ENCODE measurements at places on chromosomes 13 and 19.
A peak's percentile ranks its signal among the peaks of the same experiment; 100 is the strongest.

DNA sequence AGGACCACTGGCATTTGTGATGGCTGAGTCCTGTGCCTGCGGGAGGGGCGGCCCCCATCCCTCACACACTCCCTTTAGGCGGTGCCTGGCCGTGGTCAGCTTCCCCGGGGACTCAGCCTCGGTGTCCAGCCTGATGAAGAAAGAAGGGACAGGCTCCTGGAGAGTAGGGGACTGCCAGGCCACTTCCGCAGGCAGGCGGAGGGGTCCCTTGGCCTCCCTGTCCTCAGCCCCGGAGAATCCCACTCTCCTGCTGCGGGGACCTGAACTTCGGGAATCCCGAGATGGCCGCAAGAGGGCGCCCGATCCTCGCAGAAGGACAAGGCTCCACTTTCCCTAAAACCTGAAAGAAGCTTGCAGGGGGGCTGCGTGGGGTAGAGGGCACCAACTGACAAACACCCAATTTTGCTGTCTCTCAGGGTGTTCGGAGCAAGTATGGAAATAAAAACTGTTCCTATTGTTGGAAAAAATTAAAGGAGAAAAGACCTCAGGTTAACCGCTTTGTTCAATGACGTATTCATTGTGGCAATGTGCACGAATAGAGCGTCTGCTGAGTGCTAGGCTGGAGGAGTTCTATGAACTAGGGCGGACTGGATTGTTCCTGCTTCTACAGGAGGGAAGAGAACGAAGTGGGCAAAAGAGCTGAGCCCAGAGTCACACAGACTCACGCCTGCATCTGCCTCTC is 297.3 kb downstream of the ZNF536 start:
- peak; percentile 74 for DNase-seq

DNA sequence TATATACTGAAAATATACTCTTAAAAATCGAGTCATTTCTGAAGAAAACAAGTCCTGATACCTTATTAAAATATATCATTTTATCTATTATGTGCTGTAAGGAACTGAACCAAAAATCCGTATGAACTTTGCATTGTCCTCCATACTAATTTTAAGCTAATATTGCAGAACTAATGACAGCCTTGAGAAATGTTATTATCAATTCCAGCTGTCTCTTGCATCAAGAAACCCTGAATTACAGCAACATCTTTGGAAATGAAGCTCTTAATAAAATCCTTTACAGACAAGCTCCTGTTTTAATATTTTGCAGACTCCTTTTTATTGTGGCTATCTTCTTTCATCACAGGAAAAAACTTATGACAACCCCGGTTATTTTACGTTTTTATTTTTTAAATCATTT is 1335.3 kb downstream of the EFNB2 start:
- no peak for DNase-seq

DNA sequence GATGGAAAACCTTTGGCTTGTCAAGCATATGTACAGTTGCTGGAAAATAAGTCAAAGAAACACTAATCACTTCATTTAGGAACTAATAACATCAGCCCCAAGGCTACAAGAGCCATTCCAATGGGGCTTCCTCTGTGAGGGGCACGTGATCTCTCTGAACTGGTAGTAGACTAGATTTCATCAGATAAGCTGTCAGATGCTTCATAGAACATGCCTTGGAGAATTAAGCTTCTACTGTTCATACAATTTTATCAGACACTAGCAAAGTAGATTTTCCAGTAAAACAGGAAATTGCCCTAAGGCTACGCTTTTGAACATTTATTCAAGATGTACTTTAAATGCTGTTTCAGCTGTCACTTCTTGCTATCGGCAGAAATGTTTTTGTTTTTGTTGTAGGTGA is 107.8 kb downstream of the EDNRB start:
- no peak for DNase-seq

GRCh38 chr13:46352805-46353204 is 34.2 kb downstream of the RUBCNL start:
- no peak for DNase-seq

- DNase-seq = no peak
Observed at GRCh38 chr19:18292462-18292809, 11.0 kb upstream of the JUND start.

DNA sequence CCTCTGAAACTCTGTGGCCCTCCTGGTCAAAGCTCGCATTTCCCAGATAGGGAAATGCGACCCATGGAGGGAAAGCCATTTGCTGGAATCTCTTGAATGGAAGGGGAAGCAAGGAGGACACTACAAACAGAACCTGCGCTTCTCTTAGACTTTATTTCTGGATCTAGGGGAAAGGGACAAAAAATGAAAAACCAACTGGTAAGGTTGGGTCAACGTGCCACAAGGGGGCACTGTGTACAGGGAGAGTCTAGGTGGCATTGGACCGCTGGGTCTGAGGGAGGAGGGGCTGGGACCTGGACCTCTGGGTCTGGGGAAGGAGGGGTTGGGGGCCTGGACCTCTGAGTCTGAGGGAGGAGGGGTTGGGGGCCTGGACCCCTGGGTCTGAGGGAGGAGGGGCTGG is 5.0 kb downstream of the KLK4 start:
- no peak for DNase-seq

- DNase-seq = no peak
Observed at GRCh38 chr13:20414546-20415305, 110.9 kb downstream of the CRYL1 start.

DNA sequence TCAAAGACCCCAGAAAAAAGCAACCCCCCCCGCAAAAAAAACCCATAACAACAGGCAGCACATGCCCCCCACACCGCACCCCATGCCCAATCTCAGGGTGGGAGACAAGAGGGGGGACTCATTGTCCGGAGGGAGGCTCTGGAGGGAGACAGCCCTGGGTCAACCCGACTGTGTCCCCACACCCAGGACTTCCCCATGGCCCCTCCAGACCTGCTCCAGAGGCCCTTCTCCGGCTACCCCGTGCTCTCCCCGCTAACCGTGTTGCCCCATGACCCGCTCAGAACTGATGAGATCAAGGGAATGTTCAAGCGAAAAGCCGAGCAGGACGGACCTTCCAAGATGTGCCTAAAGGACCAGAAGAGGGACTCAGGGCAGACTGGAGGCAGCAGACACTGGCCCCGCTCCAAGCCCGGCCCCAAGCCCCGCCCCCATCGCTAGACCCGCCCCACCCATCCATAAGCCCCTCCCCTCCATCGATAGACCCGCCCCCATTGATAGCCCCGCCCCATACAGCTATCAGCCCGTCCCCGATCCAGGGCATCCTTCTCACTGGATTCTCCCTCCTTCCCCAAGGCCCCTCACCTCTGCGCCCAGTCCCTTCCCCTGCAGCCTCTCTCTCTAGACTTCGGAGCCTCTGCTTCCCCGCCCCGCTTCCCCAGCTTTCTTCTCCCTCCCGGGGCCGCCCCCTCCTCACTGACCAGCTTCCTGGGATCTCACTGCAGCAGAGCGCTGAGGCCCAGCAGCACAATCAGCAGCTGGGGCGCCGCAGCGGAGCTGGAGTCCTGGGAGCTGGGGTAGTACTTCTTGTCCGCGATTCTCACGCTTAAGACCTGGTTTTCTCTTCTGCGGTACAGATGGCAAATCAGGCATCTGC is 2.2 kb downstream of the BST2 start:
- DNase-seq = no peak

DNA sequence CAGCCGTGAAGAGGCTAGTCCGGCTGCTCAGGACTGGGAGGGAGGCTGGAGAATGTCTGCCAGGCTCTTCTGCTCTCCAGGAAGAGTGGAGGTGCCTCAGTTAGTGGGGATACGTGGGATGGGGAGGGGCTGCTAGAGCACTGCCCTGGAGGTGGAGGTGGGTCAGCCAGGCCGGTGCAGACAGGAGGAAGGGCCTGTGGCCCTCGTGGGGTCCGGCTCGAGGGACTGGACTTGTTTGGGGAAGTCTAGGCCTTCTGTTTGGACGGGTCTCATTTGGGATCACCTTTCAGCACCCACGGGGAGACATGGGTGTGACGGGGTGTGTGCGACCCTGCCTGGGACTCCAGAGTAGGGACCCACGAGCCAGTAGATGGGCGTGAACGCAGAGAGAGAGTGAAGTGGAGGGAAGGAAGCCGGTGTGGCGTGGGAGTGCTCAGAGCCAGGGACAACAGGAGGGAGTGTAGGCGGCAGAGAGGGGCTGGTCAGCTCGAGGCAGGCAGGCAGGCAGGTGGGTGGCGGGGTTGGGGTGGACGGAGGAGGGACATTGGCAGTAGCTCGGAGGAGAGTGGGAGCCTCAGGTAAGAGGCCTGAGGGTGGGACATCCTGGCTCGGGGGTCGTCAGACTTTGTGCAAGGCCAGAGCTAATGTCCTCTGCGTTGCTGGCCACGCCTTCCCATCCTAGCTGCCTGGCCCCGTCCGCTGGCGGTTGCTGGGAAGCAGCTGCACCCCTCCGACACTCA is 11.5 kb downstream of the EPN1 start:
- no peak for DNase-seq

DNA sequence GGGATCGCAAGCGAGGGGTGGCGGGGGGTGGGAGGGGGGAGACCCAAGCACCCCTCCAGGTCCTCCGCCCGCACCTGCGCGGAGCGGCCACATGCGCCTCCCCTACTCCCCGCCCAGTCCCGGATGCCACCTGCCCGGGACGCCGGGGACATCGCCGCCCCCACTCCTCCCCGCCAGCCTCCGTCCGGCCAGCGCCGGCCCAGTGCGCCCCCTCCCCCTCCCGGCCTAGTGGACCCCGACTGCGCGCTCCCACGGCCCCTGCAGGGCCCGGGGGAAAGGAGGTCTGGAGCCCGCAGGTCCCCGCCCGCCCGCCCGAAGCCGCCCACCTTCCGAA is 263 bp downstream of the RHPN2 start:
- peak; percentile 48 for DNase-seq

GRCh38 chr19:35714601-35715354 is 3.0 kb upstream of the KMT2B start:
- no peak for DNase-seq

- DNase-seq = peak; percentile 57
Observed at GRCh38 chr19:52190487-52191293, 838 bp downstream of the PPP2R1A start.

DNA sequence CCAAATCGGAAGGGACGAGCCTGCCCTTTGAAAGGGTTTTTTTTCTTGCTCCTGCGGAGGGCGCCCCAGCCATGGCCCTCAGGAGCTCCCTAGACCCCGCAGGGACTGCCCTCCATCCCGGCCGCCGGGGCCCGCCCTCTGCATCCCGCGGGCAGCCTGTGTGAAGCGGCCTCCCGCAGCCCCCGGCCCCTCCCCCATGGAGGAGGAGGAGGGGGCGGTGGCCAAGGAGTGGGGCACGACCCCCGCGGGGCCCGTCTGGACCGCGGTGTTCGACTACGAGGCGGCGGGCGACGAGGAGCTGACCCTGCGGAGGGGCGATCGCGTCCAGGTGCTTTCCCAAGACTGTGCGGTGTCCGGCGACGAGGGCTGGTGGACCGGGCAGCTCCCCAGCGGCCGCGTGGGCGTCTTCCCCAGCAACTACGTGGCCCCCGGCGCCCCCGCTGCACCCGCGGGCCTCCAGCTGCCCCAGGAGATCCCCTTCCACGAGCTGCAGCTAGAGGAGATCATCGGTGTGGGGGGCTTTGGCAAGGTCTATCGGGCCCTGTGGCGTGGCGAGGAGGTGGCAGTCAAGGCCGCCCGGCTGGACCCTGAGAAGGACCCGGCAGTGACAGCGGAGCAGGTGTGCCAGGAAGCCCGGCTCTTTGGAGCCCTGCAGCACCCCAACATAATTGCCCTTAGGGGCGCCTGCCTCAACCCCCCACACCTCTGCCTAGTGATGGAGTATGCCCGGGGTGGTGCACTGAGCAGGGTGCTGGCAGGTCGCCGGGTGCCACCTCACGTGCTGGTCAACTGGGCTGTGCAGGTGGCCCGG is 815 bp downstream of the MAP3K10 start:
- DNase-seq = no peak

GRCh38 chr19:30888937-30889336 is 460.3 kb downstream of the TSHZ3 start:
- DNase-seq = no peak

GRCh38 chr13:53075356-53076041 is 46.9 kb downstream of the OLFM4 start:
- DNase-seq = no peak

DNA sequence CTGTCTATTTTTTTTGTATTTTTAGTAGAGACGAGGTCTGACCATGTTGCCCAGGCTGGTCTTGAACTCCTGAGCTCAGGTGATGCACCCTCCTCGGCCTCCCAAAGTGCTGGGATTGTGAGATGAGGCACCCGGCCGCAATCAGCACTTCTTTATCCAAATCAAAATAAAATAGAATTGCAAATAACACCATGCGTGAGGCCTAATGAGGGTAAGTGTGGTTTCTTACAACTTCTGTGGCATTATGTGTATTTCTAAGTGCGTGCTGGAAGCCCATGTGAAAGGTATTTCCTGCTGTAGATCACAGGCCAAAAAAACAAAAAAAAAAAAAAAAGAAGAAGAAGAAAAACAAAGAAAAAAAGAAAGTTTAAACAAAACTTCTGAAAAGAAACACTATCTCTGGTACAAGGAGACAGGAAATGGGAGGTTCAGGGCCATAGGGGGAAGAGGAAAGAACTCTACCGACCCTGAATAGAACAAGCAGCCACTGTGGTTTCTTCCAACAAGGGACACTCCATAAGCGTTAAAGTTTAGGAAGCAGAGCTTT is 3.0 kb upstream of the GRAMD1A start:
- no peak for DNase-seq

DNA sequence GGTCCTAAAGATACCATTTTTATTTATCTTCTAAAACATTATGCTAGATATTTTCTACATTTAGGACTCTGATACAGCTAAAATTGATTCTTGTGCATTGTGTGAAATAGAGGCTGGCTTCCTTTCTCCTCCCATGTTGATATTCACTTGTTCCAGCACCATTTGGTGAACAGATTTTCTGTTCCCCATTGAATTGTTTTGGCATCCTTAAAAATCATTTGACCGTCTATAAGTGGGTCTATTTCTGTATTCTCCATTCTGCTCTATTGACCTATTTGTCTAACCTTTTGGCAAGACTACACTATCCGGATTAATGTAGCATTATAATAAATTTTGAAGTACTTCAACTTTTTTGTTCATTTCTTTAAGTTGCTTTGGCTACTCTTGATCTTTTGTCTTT is 2689.2 kb downstream of the PCDH9 start:
- DNase-seq = no peak

DNA sequence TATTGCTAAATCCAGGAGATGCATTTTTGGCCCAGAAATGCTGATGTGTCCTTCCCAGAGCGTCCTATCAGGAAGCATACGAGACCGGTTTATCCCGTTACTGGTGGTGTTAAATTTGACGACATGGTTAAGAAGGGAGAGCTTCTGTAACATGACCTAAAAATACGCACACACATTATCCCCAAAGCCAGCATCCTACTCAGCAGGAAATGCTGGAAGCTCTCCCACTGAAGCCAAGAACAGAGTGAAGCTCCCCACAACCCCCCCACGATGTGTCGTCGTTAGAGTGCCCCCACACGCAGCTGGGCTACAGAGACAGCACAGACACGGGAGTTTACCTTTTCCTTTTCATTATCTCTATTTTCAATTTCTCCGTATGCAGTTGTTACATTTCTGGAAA is 45.1 kb upstream of the MCF2L start:
- no peak for DNase-seq

- no peak for DNase-seq
Observed at GRCh38 chr13:97521726-97522125, 87.8 kb downstream of the RAP2A start.

- DNase-seq = no peak
Observed at GRCh38 chr13:94914895-94915294, 202.6 kb upstream of the SOX21 start.

- no peak for DNase-seq
Observed at GRCh38 chr19:58482372-58482771, 6.2 kb downstream of the ZNF446 start.

GRCh38 chr19:14394167-14394566 is 12.9 kb downstream of the ADGRE5 start:
- no peak for DNase-seq

GRCh38 chr13:27523346-27524073 is 73.1 kb upstream of the MTIF3 start:
- DNase-seq = no peak

- DNase-seq = no peak
Observed at GRCh38 chr13:32962342-32962741, 53.9 kb upstream of the KL start.

Data from SJSA1 (cell line).